ENCODE measurements at places on chromosomes 4 and X. TPM values are rescaled to one million over a fixed set of nuclear protein-coding genes. Genes with fewer than 3 reads are reported as not detected.

The LUZP4 gene
- total RNA-seq: not detected

The IQCM gene
- total RNA-seq: not detected

The STARD8 gene
- 33.3 TPM for total RNA-seq

The TEC gene
- 1.8 TPM for total RNA-seq

The DCAF12L2 gene
- under 0.01 TPM for total RNA-seq

The SMIM43 gene
- 0.65 TPM for total RNA-seq

The LRP2BP gene
- total RNA-seq: 0.79 TPM

The CITED1 gene
- under 0.01 TPM for total RNA-seq

The DCLK2 gene
- total RNA-seq: 1.2 TPM

The AADAT gene
- 0.79 TPM for total RNA-seq

The IBSP gene
- not detected for total RNA-seq

The ARHGAP6 gene
- total RNA-seq: 0.22 TPM

The MAGEE1 gene
- 0.44 TPM for total RNA-seq

DNA sequence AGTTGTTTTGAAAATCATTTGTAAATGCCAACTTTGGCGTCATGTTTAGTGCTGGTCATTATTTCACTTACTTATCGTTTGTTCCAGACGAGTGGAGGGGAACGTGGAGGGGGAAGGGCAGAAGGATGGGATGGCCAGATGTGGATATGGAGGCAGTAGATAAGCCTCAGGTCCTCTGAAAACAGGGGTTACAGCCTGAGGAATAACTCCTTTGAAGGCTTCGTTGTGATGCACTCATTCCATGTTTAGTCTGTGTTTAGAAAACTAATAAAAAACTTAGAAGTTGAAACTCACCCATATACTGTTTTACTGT lies 1.1 kb downstream of the MOB1B start:
- DNase-seq: peak; percentile 30

GRCh38 chr4:183789657-183790056 lies 115.5 kb upstream of the STOX2 start:
- no peak for DNase-seq

- DNase-seq: no peak
These were observed 39.1 kb downstream of the TMEM164 start for GRCh38 chrX:110041980-110042379.

DNA sequence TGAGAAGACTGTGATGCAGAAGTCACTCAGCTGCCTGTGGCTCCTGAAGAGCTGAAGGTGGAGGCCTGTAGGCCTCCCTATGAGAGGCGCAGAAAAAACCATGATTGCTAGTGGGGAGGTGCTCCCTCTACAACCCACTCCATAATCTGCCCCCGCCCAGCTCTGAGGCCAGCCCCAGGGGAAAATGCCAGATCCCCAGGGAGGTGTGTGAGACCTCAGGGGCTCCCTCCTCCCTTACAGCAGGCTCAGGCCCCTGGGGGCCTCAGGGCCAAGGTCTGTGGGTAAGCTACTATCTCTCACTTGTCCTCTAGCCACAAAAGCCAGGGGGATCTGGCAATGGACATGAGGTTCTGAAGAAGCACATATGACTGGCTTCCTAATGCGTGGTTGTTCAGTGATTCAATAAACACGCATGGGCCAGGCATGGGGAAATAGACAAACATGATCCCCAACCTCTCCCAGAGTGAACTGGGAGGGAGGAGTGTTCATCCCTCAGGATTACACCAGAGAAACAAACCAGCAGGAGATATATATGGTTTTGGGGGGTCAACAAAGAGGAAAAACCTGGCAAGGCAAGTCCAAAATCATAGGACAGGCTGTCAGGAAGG lies 51.0 kb upstream of the MTM1 start:
- no peak for DNase-seq

GRCh38 chr4:647481-647880 lies 22.1 kb downstream of the PDE6B start:
- no peak for DNase-seq

- DNase-seq: no peak
These were observed 160.0 kb upstream of the NHS start for GRCh38 chrX:17214962-17215361.

GRCh38 chr4:1337376-1337831 lies 9.6 kb upstream of the UVSSA start:
- DNase-seq: peak; percentile 28

DNA sequence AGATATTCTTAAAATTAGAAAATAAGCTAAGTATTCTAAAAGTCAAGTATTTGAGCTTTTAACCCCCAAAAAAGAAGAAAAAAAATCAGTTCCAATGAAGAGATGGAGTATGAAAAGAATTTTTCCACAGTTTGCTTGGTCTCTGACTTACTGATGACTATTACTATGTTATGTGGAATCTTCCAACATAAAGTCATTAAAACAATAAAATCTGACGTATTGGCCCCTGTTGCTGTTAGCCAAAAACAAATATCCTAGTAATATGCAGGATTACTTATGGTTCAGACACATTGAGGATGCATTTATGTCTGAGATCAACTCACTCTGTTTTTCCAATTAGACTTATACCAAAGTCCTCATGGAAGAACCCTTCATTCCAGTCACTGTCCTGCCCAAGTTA lies 517.2 kb upstream of the ADGRL3 start:
- DNase-seq: no peak

GRCh38 chr4:57193209-57193810 lies 83.1 kb upstream of the IGFBP7 start:
- DNase-seq: no peak

GRCh38 chrX:151970027-151970426 lies 4.4 kb downstream of the GABRE start:
- DNase-seq: peak; percentile 10

GRCh38 chr4:88706574-88706973 lies 8.9 kb upstream of the NAP1L5 start:
- DNase-seq: peak; percentile 66

- DNase-seq: peak; percentile 49
These were observed 16.4 kb downstream of the DDX3X start for GRCh38 chrX:41350150-41350975.

DNA sequence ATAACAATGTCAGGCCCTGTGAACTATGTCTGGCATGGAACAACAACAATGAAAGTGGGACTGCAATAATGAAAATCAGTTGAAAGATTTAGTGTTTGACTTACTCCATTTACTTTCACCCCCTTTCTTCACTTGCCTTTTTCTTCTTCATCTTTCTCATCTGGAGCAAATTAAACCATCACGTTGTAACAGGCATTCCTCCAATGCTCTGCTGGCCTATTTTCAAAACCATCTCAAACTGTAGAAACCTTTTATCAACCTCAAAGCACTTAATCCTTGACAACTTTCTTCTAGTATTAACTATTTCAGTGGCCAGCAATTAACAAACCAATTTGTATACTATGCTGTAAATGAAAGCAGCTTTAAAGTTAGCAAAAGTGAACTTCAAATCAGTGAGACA lies 8.3 kb downstream of the KLHL13 start:
- no peak for DNase-seq

DNA sequence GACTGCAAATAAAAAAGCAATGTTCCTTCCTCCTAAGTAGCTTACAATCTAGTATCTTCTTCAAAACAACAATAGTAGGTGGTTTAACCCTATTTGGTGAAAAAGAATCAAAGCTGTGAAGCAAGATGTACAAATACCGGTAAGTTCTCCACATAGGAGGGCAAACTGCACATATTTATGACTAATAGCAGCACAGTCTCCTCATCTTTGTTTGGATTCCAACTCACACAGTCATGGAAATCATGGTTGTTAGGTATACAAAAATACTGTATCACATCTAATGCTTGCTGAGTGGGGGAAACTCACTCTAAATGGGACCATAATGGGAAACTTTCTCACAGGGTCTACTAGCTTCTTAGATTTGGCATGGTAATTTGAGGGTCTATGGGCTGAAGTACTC lies 597.2 kb downstream of the INPP4B start:
- no peak for DNase-seq

DNA sequence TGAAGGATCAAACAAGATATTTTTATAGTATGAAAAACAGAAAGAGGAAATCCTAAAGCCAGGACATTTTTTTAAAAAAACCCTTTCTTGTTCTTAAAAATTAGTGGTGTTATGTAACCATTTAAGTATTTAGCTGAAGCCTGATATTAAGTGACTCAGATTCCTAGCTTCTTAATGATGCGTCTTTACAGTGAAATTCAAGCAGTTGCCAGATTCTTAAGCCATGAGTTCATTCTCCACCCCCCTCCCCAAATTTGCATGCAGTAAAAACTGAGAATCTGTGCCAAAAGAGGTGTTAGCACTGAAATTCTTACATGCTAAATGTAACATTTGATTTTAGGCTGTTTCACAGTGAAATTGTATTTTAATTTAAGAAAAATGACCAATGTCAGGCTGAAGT lies 180.8 kb downstream of the RAPGEF2 start:
- no peak for DNase-seq

- DNase-seq: no peak
These were observed 90.2 kb upstream of the UNC5C start for GRCh38 chr4:95638920-95639501.

GRCh38 chr4:156924774-156925315 lies 46.8 kb downstream of the PDGFC start:
- peak; percentile 32 for DNase-seq

DNA sequence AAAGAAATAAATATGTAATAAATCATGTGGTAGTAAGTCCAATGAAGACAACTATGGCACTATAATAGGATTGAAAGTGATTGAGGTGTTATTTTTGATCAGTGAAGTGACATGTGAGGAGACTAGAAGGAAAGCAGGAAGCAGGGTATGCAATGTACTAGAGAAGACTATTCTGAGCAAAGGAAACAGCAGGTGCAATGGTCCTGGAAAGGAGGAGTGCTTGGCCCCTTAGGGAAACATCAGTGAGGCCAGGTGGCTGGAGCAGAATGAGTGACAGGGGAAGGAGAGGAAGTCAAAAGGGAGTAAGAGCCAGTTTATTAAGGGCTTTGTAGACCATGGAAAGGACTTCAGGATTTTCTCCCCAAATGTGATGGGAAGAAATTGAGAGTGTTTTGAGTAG lies 207.6 kb upstream of the HCCS start:
- DNase-seq: no peak

DNA sequence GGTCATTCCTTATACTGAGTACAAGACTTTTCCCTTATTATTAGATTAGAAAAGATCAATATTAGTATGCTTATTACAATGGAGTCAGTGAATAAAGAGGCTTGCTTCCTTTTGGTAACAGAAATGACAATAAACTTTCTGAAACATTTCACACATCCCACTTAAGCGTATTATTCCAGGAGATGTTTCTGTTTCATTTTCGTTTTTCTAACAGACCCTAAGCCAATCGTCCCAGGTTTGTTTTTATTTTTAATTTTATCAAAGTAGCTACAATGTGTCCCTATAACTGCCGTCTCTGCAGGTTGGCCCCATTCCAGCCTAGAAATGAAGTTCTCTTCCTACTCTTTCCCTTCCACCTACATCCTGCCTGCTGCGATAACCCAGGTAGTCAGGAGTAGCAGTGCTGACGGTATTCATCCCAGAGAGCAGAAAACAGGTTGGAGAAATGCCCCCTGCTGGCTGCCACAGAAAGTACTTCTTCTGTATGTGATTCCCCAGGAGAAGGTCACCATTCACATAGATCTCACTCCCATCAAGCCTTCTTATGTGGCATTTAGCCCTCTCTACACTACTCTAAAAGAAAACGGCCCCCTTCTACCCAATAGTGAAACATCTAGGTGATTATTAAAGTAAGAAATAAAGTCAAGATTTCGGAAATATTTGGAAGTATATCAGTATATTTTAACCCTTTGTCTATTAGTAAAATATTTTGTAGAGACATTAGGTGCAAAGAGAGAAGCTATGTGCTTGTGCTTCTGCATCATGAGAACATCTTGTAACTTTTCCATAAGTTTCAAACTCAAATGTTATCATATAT lies 40.4 kb downstream of the ENPEP start:
- peak; percentile 93 for DNase-seq

GRCh38 chr4:106541253-106541652 lies 172.7 kb upstream of the GIMD1 start:
- peak; percentile 64 for DNase-seq

DNA sequence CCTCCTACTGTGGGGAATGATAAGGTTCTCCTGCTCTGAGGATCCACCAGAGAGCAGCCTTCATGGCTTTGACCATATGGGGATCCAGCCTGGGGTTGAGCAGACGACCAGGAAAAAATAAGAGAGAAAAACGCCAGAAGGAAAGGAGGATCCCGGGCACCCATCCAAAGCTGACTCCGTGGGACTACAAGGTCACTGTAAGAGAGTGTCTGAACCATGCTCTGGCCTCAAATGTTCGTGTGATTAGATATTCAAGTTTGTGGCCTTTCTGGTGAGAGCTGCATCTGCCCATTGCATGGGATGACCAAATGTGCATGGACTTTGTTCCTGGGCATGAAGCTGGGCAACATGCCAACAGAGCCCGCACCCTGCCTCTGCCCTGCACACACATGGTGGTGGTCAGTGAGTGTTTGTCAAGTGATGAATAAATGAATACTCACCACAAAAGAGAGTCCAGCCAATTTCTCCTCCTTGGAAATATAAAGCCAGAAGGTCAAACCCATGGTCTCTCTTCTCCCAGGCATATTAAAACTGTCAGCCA lies 346.0 kb upstream of the GATB start:
- peak; percentile 18 for DNase-seq

GRCh38 chr4:105352826-105353225 lies 121.0 kb downstream of the PPA2 start:
- DNase-seq: no peak

GRCh38 chr4:39655876-39656275 lies 17.2 kb upstream of the SMIM14 start:
- no peak for DNase-seq

GRCh38 chr4:76459291-76459723 lies 24.3 kb downstream of the SHROOM3 start:
- DNase-seq: peak; percentile 43

DNA sequence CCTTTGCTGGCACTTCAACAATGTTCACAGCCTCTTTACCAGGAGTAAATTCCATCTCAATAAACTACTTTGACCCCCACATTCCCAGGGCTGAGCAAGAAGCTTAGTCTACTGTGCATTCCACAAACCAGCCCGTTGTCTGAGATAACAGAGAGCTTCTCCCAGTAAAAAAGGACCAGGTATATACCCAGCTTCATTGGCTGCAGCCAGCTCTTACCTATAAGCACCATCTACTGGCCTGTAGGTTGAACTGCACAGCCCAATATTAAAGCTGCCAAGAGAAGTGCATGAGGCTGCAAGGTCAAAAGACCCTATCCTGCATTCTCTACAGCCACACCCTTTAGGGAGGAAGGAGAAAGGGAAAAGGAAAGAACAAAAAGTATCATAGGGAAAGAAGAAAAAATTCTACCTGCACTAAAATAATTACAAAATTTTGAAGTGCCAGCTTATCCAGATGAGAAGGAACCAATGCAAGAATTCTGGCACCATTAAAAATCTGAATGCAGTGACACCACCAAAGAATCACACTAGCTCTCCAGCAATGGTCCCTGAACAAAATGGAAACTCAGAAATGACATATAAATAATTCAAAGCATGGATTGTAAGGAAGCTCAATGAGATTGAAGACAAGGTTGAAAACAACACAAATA lies 45.7 kb upstream of the INTU start:
- DNase-seq: peak; percentile 35

DNA sequence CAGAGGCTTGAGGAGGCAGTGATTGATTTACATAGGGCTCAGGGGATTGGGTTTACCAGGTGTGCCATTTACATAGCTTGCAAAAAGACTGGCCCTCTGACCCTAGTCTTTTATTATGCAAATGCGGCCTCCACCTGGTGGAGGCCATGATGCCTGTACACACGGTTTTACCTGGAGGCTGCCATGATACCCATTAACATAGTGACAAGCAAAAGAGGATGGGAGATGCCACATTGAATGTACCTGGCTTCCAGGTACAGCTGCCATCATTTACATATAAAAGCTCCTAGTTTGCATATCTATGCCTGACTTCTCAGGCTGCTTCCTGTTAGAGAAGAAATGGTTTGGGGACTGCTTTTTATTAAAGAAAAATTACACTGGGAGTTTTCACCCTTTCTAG lies 72.0 kb downstream of the NEXMIF start:
- DNase-seq: no peak

- peak; percentile 37 for DNase-seq
These were observed 2.1 kb downstream of the SEL1L3 start for GRCh38 chr4:25860586-25861279.
